ENCODE measurements at places on chromosomes 3 and 15.

- DNase-seq, result no peak
Observed at GRCh38 chr15:66210684-66211083, 42.9 kb downstream of the MEGF11 start.

DNA sequence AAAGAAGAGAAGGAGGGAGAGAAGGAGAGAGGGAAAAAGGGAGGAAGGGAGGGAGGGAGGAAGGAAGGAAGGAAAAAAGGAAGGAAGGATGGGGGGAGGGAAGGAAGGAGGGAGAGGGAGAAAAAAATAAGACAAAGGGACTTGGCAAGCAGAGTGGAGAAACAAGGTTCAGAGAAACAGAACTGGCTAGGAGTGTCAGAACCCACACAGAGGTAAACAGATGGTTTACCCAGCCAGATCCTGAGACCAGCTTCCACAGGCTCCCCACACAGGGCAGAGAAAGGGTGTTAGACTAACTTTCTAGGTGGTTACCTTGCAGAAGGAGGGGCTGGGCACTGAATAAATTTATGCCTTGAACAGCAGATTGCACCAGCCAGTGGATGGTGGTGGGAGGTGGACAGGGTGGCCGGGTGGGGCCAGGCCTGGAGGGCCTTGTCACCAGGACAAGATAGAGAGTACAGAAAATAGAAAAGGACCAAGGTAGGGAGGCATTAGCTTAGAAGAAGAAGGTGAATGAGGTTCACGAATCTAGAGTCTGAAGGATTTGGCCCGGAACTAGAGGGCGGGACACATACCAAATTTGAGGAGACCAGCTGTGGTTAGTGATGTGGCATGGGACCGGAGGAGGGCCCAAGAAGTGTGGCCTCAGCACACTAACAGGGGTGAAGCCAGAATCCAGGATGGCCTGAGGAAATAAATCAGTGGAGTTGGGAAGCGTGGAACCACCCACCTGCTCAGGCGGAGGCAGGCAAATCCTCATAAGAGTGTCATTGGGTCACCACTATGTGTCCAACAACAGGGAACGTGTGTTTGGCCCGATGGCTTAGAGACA lies 1.2 kb upstream of the TM4SF1 start:
- no peak for DNase-seq

GRCh38 chr15:90873488-90873997 lies 5.2 kb downstream of the FURIN start:
- DNase-seq, result no peak

- no peak for DNase-seq
Observed at GRCh38 chr15:63367900-63368299, 13.7 kb downstream of the CA12 start.

- DNase-seq, result no peak
Observed at GRCh38 chr15:41438206-41438605, 21.3 kb downstream of the RTF1 start.

- no peak for DNase-seq
Observed at GRCh38 chr15:64502551-64502950, 42.2 kb downstream of the ZNF609 start.

DNA sequence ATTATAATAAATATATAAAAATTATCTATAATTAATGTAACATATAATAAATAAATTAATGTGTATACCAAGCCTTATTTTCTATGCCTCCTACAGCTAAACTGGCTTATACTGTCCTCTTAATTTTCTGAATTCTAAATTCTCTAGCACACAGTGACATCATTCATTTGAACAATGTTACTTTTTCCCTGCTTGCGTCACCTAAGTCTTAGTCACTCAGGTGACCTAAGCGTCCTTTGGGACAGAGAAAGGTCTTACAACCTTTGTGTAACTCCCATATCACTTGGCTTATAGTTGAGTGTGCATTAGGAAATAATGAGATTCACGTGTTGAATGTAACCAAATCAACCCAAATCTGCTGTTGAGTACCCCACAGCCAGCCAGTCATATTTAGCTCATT lies 48.5 kb upstream of the KCNMB2 start:
- no peak for DNase-seq

DNA sequence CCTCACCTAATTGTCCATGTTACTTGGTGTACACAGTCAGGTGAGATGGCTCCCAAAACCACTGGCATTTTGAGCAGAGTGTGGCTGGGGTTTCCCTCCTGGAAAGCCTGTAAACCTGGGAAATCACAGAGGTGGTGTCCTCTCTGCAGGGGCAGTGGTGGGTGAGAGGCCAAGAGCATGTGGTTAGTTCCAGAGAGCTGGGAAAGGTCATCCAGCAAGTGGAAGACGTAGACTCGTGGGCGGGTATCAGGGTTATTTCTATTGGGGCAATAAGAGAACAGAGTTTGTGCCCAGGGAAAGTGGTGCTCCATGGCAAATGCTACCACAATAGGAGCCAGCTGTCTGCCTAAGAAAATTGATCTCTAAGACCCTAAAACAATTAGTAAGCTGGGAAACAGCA lies 44.6 kb upstream of the LIMD1 start:
- DNase-seq, result no peak

GRCh38 chr15:73210630-73211029 lies 158.1 kb downstream of the HCN4 start:
- DNase-seq, result no peak

DNA sequence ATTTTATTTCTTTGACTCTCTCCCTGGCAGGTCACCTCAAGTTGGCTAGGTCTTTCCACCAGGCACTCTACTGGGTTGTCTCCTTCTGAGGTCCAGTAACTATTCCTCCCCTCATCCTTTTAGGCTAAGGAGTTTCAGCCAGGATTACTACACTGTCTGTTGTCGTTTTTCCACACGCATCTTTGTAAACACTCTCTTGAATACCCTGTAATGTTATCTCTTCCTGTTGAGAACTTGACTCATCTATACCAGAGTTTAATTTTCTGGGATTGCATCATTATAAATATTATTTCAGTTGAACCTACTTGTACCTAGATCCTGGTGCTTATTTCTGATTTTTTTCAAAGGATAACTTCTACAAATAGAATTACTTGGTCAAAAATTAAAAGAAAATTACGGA lies 138.3 kb downstream of the SQOR start:
- DNase-seq, result no peak

DNA sequence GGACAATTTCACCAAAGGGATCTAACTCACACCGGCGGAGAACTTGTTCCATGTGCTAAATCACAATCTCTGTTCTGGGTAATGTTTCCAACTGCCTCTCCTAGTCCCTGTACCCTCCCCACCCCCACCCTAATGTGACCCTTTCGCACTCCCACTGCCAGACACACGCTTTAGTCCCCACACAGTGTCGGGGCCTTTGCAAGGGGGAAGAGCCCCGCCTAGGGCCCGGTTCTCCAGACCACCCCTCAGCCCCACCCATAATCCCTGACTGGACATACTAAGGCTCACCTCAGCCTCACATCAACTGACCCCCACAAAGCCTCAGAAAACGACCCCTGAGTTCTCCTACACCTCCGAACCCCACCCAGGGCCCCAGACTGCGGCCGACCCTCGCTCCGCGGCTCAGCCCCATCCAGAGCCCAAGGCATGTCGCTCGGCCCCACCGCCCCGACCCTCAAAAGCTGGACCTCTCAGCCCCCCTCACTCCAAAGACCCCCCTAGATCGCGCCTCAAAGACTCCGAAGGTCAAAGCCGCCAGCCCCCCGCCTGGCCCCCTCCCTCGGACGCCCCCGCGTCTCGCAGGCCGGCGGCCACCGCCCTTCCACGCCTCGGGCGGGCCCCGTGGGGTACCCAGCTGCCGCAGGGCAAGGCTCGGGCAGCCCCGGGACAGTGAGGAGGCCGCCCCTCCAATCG lies 72.0 kb upstream of the MAP4 start:
- DNase-seq, result peak; percentile 68

- no peak for DNase-seq
Observed at GRCh38 chr3:190595179-190595795, 81.4 kb downstream of the IL1RAP start.

- DNase-seq, result no peak
Observed at GRCh38 chr3:159609625-159610024, 379.0 kb upstream of the IL12A start.

- no peak for DNase-seq
Observed at GRCh38 chr3:38743043-38743442, 73.0 kb downstream of the SCN10A start.

DNA sequence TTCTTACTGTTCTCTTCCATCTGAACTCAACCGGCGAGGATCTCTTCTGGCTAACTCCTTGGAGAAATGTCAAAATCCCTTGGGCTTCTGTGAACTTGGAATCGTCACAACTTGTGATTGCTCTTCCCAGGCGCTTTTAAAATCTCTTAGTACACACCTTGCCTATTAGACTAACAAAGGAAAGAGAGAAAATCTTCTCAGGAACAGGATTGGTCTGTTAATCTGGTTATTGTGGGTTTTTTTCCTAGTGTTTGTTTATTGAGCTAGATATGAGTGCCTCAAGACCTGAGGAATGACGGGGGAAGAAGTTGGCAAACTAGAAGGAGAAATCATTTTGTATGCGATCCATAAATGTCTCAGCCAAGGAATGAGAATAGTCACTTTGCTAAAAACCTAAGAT lies at the start of gene ATP13A5:
TSS of gene ATP13A5 (minus strand) at position 48 of the 400 bp plus-strand sequence. CDS start at position 20, 28 bp downstream.
- DNase-seq, result no peak

DNA sequence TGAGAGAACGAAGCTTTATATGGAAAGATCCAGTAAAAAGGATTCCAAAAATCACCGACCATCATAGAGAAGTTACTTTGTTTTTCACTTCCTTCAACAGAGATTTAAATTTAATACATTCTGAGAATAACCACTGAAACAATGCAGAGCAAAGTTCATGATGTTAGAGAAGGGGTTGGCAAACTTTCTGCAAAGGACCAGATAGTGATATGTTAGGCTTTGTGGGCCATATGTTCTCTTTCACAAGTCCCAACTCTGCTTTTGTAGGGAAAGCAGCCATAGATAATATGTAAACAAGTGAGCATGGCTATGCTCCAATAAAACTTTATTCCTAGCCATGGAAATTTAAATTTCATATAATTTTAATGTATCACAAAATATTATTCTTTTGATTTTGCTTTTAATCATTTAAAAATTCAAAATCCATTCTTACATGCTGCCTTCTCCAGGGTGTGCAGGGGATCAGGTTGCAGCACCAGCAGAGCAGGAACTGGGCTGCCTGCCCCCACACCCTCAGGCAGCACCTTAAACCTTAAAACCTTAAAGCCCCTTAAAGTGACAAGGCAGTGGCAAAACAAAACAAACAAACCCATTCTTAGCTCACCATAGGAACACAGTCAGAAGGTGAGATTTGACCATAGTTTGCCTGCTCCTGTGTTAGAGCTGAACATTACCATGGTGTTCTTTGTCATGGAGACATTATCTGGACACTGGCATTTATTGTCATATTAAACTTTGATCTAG lies 16.9 kb upstream of the IGSF10 start:
- no peak for DNase-seq

DNA sequence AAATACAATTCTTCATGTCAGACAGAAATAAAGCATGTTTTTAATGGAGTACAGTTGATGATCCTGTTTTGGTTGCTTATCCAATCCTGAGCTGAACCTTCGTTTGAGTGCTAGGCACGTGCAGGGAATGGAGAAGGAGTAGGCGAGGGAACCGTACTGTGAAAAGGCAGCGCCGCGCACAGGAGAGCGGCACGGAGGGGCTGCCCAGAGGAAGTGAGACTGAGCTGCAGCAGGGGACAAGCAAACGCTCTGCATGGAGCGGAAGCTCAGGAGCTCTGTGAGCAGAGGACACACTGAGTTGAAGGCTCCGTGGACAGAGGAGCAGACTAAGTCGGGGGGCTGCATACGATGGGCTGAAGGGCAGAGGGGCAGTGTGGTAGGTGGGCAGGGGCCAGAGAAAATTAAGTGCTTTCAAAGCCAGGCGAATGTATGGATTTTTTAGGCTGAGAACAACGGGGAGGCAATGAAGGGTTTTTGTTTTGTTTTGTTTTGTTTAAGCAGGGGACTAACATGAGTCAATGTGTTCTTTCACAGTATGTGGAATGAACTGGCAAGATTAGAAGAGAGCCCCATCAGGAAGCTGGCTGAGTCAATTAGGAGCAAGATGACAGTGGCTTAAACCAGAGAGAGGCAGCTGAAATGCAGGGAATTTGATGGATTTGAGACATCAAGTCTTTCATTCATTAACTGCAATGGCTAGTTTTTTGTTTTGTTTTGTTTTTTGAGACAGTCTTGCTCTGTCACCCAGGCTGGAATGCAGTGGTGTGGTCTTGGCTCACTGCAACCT lies 23.8 kb upstream of the TM2D3 start:
- DNase-seq, result no peak
